Stimulated activated CD8-positive, alpha-beta memory T cell treated with anti-CD3 and anti-CD28 coated beads, Interleukin-4, amount 100 ng/mL, for 1 hour (primary cell): ENCODE measurements at places on chromosomes 1 and 21.

DNA sequence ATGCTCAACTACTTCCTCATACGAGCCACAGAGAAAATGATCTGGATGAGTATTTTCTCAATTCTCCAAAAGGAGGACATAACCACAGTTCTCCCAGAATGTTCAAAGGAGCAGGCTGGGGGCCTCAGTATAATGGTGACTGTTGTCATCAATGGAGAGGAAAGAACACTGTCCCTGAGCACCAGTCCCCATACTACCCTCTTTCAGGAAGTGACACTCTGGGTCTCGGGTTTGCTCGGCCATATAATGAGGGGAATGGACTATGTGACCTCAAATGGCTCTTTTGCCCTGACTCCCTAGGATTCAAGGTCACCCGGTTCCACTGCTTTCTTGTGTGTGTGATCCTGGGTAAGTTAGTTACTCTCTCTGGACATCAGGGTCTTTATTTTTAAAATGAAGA, 22.8 kb downstream of the SLC9A1 start:
- no peak for DNase-seq

DNA sequence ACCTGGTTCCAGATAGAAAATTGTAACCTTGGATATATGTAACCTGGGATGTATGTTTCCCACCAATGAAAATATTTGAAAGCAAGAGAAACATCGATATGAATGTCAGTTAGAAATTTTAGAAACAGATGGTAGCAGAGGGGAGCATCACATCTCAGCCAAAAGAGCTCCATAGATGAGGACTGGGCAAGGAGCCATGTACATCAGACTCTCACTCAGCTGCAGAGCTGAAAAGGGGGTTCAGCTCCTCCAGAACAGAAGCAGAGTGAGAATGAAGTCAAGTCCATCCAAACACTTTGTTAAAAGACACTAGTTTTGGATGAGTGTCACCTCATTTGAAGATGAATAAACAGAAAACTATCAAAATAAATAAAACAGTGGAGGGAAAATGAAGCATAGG, 202.4 kb downstream of the HMCN1 start:
- DNase-seq, result no peak

DNA sequence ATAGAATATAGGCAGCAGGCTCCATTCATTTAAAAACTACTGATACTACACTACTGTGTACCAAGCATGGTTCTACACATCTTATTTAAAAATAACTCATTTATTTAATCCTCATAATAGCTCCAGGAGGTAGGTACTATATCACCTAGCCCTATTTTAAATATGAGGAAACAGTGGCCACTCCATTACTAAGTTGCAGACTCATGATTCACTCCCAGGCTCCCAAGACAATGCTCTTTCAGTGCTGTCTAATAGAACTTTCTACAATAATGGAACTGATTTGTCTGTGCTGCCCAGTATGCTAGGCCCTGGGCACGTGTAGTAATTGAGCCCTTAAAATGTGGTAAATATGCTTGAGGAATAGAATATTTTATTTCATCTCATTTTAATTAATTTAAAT, 357.1 kb downstream of the LTN1 start:
- no peak for DNase-seq

- no peak for DNase-seq
Measured at GRCh38 chr1:156263288-156263655, 15.4 kb upstream of the PAQR6 start.

DNA sequence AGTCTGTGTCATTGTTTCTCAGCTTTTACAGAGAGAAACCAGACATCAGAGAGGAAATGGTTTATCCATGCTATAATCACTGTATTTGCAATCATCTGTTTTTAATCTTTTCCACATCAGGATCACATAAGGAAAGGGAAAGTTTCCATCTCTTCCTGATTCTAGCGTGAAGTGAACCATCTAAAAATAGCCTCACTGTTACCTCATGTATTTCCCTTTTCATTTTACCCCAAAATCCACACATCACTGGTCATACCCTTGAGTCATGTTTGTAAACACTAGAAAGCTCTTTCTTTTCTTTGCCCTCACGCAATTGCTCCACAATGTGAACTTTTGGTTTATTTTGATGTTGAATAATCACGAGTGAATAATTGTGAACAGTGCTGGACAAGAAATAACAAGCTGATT, 146.0 kb downstream of the PLA2G4A start:
- no peak for DNase-seq

- DNase-seq, result no peak
Measured at GRCh38 chr1:221612047-221612777, 129.7 kb downstream of the DUSP10 start.

- DNase-seq, result no peak
Measured at GRCh38 chr21:40164905-40165772, 297.9 kb downstream of the PCP4 start.

DNA sequence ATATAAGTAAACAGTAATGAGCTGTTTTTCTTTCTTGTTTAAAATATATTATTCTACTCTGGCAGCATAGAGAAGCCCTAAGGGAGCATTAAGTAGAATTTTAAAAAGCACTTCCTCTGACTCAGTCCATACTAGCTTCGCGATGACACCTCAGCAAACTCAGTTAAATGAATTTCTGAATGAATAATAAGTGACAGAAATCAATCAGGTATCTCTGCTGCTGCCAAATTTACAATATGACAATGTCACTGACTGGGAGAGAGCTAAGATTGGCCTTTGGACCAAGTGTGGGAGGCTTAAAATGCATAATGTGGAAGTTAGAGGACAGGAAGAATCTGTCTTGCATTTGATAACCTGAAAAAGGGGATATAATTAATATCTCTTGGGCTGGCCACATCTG, 296.1 kb downstream of the HHIPL2 start:
- no peak for DNase-seq

DNA sequence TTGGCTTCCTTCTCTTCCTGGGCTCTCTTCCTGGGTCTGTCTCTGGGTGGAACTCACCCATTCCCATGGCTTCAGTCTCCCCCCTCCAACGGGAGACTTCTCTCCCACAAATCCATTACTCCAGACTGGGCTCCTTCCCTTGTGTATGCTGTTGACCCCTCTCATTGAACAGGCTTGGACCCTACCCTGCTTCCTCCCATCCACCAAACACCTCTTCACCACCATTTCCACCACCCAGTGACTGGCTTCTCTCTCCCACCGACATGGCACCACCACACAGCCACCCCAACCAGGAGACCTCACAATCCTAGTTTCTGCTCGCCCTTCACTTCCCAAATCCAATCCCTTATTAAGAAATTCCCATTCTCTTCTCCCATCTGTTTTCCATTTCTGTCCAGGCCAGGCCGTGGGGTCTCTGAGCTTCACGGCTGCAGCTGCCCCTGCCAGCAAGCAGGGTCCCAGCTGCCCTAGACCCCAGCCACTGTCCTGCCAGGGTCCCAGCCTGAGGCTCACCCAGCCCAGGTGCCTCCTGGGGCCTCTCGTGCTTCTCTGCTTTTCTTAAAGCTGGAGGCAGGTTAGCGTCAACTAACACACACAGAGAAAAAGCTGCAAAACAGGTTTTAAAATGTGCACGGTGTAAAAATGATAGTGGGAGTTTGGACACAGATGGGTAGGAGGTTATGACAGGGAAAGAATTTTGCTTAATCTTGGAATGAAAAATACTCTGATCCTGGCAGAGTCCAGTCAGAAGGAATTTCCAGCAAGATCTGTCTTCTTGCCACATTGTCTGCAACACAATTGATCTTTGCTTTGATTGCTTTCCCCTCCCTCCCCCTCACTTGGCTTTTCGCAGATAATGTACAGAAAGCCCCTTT, 383.8 kb upstream of the VAMP3 start:
- no peak for DNase-seq

GRCh38 chr1:9996624-9997582, at the start of gene RBP7:
Gene RBP7 (plus strand): TSS chr1:9997228. CDS start chr1:9997259, 31 bp downstream.
- no peak for DNase-seq

GRCh38 chr1:26923711-26924110, 2.2 kb downstream of the NUDC start:
- no peak for DNase-seq

- DNase-seq, result no peak
Measured at GRCh38 chr1:27531959-27532685, 42.2 kb upstream of the WASF2 start.

- DNase-seq, result no peak
Measured at GRCh38 chr1:243388276-243388675, 132.4 kb downstream of the SDCCAG8 start.

- no peak for DNase-seq
Measured at GRCh38 chr1:39151267-39151666, 53.2 kb upstream of the MACF1 start.

DNA sequence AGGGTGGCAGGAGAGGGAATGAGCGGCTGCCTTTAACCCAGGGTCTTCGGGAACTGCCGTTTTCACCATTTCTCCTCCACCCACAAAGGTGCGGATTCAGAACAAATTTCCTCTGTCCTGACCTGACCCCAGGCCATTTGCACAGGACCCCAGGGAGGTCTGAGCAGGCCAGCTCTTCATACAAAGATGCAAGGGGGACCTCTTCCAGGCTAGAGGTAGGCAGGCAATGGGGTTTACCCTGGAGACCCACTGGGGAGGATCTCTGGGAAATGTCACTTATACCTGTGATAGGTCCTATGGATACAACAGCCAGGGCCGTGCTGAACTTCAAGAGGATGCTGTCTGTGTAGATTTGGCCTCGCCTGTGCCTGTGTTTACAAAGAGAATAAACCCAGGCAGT, 89.7 kb upstream of the VAMP3 start:
- no peak for DNase-seq

DNA sequence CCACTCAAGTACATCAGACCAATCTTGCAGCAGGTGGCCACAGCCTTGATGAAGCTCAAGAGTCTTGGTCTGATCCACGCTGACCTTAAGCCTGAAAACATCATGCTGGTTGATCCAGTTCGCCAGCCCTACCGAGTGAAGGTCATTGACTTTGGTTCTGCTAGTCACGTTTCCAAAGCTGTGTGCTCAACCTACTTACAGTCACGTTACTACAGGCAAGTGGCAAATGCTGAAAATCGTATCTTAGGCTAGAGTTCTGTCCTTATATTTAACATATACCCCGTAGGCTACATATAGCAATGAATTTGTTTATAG, 12.1 kb downstream of the HIPK1 start:
- no peak for DNase-seq

GRCh38 chr21:40622531-40622930, 224.4 kb downstream of the DSCAM start:
- DNase-seq, result no peak

- no peak for DNase-seq
Measured at GRCh38 chr1:30966690-30967369, 58.3 kb upstream of the SDC3 start.

DNA sequence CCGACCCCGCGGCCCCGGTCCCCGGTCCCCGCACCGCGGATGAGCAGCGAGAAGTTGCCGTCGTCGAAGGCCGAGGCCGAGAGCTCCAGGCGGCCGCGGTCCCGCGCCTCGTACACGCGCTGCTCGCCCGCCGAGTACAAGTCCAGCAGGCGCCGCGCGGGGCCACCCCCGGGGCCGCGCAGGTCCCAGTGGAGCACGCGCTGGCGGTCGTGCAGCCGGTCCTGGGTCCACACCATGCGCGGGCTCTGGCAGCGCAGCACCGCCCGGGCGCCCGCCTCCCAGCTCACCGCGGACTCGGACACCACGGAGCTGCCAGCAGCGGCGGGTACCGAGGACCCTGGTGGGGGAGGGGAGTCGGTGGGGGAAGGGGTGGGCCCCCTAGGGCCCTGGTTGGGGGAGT, 2.9 kb downstream of the MXRA8 start:
- DNase-seq, result no peak

GRCh38 chr1:30618335-30618747, 105.0 kb downstream of the MATN1 start:
- DNase-seq, result no peak

DNA sequence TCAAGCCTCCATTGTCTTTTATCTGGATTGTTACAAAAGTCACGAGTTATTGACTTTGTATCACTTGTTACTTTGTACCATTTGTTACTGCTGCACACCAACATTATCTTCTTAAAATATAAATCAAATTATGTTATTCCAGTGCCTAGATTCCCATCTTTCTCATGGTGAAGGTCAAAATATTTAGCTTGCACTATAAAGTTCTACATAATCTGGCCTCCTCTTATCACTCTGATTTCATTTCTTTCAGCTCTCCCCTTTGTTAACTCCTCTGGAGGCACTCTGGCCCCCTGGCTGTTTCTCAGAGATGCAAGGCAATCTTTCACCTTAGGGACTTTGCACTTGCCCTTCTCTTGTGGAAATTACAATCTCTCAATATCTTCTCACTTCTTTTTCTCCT, 143.8 kb downstream of the OLFM3 start:
- no peak for DNase-seq

DNA sequence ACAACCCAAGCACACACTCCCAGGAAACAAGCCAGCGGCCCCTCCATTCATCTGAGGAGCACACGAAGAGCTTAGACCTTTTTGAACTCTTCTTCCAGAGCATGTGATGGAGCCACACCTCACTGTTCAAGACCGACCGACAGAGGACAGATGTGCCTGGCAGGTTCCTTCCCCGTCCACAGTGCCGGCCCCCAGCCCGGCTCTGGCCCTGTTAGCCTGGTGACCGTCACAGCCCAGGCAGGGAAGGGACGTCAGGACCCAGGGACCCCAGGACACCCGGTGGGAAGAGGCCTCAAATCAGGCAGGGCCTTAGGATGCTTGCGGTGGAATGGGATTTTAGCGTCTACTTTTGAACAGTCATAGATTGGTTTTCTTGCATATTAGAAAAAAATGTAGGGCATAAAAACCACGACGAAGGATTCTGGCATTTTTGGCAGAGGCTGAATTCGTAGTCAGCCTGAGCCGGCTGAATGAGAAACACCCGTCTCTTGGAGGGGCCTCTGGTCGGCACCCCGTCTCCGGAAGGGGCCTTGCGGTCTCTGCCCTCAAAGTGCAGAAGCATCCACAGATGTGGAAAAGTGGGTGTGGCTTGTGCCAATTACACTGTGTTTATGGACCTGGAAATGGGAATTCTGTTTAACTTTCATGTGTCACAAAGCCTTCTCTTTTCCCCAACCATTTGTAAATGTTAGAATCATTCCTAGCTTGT, 79.3 kb downstream of the SIK1 start:
- no peak for DNase-seq

- no peak for DNase-seq
Measured at GRCh38 chr1:74610961-74611360, 62.6 kb downstream of the ERICH3 start.

DNA sequence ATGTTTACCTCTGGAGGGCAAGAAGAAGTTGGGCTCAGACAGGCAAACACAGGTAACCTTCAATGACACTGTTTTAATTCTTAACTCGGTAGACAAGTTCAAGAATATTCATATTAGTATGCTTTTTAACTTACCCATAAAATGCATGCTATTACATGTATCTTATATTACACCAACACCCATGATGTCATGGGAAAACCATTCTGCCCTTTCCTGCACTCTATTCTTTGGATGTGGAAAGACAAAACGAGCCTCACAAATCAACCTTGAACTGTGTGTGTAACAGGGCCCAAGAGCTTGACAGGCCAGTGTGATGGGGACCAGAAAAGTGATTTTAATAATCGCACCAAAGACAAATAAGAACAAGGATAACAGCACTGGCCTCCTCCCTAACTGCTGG, 22.6 kb upstream of the RAP1GAP start:
- no peak for DNase-seq

DNA sequence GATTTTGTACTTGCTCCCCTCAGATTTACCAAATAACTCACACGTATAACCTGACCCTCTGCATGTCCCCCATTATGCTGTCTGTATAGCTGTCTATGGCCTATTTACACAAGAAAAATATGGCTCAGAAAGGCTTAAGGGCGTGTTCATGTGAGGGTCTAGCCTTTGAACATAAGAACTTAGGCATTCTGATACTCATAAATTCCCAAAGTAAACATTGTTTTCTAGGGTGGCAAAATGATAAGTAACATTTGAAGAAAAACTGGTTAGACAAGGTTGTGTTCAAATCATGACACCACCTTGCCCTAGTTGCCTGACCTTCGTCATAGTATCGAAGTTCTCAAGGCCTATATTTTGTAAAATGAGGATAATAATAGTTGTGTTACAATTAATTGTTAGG, 394.6 kb downstream of the LRRIQ3 start:
- no peak for DNase-seq
